Activated T-cell treated with anti-CD3 and anti-CD28 coated beads for 24 hours (primary cell): ENCODE measurements at places on chromosomes 2 and 18.

- no peak for DNase-seq
Measured at GRCh38 chr2:212194396-212194795, 344.2 kb downstream of the ERBB4 start.

DNA sequence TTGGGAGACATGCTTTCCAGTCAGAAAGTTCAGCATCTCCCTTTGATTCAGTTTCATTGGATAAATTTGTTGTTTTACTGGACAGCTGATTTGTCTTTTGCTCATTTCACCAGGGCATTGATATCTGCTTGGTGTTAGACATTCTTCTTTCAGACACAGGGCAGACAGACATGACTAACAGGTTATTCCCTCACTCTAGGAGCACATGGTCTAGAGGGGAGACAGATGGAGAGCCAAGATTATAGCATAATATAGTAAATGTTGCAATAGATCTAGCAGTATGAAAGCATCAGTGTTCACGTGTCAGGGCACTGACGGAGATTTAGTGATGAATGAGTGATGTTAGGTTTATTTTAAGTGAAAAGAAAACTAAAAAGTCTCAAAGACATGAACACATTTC, 187.0 kb upstream of the CYRIA start:
- no peak for DNase-seq

DNA sequence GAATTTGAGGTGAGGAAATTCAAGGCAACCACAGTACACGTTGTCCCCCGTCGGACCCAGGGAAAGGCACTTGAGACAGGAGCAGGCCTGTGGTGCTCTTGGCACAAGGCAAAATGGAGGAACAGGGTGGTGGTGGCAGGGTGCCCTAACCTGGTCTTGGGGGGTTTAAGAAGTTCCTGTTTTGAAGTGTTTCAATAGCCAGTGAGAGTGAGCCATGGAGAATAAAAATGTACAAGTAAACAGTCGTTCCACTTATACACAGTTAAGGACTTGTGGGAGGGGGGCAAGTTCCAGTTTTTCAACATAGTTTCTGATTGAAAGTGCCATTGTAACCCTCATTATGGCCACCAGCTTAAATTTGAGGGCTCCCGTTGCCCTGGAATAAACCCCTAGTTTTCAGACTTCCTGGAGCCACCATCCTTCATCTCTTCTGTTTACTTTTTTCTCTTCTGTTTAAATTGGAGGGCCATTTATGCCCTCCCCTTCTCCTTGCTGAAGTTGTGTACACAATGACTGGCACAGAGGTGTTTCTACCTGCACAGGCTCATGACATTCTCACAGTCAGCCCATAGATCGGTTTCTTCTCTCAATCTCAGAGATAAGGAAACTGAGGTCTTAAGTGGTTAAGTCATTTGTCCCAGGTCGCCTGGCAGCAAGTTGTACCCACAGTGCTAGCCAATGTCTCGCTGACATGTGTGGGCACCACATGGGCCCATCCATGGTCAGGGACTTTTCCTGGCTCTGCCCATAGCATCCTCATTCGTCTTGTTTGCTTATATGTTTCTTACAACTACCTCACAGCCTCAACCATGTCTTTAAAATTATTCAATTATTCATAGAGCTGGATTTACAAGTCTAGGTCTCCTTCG, 66.0 kb upstream of the ST3GAL5 start:
- no peak for DNase-seq

DNA sequence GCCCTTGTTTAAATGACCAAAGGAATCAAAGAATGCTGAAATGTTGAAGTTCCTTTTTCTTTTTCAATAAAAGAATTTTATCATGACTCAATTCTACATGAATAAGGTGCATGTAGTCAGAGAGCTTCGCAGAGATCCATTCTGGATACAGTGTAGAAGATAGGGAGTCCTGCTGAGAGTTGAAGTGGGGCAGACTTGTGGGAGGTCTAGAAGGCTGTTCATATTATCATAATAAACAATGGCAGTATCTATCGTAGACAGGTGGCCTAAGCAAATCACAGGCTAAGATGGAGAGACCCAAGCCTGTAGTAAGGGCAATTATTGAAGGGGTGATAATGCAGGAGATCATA, 1322.0 kb upstream of the CELF4 start:
- no peak for DNase-seq

GRCh38 chr2:55761526-55761925, 67.9 kb upstream of the PNPT1 start:
- DNase-seq: no peak

- DNase-seq: no peak
Measured at GRCh38 chr2:190911813-190912212, 31.2 kb downstream of the GLS start.

DNA sequence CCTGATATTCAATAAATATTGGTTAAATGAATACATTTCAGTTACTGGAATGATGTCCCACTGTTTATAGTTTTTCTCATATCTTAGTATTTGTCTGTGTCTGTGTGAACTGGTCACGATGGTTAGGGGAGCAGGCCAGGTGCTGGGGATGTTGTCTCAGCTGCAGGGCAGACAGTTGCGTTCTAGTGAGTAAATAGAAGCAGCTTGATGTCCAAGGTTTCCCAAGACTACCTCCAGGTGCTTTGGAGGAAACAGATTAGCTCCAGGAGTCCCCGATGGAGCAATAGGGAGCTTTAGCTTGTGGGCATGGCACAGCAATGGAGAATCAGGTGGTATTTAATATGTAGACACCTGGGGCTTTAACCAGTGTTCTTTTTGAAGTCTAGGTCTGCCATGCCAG, 75.5 kb downstream of the GULP1 start:
- DNase-seq: no peak

- no peak for DNase-seq
Measured at GRCh38 chr2:215535741-215536140, 99.9 kb upstream of the FN1 start.

DNA sequence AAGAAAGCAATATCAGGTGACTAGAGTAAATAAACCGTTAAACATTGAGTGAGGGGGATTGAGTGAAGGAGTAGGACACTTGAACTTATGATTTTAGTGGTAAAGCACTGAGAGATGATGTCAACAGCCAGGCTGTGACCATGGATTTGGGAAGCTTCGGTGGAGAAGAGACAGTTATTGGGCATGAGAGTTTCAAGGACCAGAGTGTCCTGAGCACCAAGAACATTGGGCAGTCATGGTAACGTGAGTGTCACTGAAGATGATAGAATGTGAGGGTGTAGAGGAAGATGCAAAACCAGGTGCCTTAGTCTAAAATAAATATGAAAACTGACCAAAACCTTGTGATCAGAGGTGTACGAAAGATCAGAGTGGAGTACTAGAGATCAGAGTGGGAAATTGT, 248.1 kb downstream of the ASXL3 start:
- DNase-seq: no peak

DNA sequence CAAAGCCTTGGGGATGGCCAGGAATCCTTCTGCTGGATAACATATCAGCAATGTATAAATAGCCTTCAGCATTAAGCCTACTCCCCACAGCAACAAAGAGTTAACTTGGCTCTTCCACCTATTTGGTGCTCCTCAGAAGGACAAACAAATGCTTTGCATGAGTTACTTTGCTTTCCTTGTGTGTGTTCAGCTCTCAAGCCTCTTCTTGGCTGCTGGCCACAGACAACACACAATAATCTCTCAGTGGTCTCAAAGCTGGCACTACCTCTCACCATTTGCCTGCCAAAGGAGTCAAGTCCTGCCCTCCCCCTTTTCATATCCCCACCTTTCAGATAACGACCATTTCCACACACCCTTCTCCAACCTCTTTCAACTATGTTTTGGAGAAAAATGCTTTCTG, 17.5 kb downstream of the FTCDNL1 start:
- no peak for DNase-seq

- no peak for DNase-seq
Measured at GRCh38 chr2:237786936-237787335, 11.6 kb upstream of the RBM44 start.

DNA sequence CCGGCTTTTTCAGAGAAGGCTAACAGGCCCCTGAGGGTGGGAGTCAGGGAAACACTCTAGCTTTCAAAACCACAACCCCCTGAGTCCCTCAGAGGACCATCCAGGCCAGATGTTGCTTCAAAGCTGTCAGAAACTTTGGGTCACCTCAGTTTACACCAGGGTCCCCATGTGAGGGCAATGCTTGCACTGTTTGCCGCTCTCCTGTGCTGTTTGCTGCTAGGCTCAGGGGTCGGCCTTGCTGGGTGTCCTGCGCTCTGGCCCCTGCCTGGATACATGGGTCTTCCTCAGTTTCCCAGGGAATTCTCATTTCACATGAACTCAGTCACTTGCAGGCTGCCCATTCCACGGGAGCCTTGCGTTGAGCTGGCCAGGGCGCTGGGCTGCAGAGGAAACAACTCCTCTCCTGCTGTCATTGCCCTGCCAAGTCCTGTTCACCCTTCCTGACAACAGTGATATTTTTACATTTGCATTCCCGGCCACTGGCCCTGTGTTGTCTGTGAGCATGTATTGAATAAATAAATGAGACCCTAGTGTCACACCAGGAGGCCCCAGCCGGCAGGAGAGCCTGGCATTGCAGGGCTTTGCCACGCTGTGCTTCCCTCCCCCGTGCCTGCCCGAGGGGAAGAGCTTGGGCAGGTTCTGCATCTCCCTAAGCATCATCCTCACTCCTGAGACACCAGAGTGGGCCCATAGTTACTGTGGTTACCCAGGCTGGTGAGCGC, 73.2 kb upstream of the RAB6C start:
- no peak for DNase-seq

DNA sequence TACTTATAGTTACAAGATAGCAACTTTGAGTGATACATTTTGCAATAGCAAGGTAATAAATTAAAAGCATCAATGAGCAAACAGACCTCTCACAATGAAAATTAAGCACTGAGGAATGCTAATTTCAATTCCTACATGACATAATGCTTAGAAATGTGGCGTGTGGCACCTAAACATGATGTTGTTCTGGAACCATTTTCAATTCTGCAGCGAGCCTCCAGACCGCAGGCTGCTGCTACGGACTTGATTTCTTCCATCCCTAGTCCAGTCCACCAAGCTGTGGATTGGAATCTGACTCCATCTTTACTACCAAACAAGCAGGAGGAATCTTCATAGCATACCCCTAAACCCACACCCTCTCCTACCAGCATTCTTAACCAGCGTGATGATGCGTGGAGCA, 58.7 kb upstream of the ZNF397 start:
- no peak for DNase-seq

GRCh38 chr2:224223851-224224555, 177.9 kb downstream of the FAM124B start:
- DNase-seq: no peak
